ENCODE measurements at places on chromosomes 6 and 20. TPM values are rescaled to one million over a fixed set of nuclear protein-coding genes. Genes with fewer than 3 reads are reported as not detected.

Gene RNGTT
- 30.3 TPM for total RNA-seq

Gene ECT2L
- total RNA-seq: not detected

Gene GPLD1
- total RNA-seq: 0.32 TPM

Gene SLC22A16
- total RNA-seq: not detected

Gene SLC16A10
- total RNA-seq: 0.30 TPM

Gene ARMC2
- total RNA-seq: 2.0 TPM

Gene TNFAIP3
- total RNA-seq: 85.5 TPM

Gene FAM217B
- 4.2 TPM for total RNA-seq

Gene GABBR1
- total RNA-seq: 13.1 TPM

Gene LHFPL5
- not detected for total RNA-seq

Gene MATN4
- total RNA-seq: not detected

All from smooth muscle cell of the umbilical artery (primary cell).